Effector memory CD4-positive, alpha-beta T cell (primary cell): ENCODE measurements at places on chromosomes 4 and X.

DNA sequence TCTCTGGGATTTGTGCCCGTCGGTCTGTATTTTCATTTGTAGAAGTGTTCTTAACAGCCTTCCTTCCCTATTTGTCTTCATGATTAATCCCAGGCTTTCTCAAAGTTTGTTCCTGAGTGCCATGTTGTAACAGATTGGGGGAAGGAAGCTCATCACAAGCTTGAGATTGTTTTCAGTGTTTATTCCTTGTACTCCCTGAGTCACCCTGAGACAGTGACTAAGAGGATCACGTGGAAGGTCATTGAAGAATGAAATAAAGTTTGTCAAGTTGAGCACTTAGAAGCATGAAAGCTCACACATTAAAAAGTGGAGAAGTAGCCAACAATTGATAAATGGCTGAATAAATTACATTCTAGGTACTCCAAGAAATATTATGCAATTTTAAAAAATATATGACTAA, 153.5 kb upstream of the FAM241A start:
- DNase-seq: no peak

GRCh38 chr4:76322236-76322635, 15.7 kb downstream of the STBD1 start:
- no peak for DNase-seq

DNA sequence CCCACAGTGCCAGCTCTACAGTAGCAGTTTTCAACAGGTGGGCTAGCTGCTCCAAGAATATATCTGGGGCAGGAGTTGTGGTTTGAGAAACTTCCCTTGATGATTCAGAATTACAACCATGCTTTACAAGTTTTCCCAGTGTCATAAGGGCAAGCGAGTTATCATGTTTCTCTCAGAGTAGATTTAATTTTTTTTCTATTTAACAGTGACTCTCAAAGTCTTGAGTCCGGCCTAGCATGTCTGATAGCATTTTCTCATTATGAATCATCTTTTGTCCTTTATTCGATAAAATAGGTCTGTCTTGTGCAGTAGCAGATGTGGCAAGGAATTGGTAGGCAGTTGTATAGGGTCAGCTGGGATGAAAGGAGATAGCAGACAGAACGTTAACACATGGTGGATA, 62.2 kb upstream of the SPANXD start:
- no peak for DNase-seq

GRCh38 chr4:150784305-150784704, 202.4 kb downstream of the MAB21L2 start:
- no peak for DNase-seq

GRCh38 chr4:112284166-112284565, 1.5 kb downstream of the TIFA start:
- no peak for DNase-seq

DNA sequence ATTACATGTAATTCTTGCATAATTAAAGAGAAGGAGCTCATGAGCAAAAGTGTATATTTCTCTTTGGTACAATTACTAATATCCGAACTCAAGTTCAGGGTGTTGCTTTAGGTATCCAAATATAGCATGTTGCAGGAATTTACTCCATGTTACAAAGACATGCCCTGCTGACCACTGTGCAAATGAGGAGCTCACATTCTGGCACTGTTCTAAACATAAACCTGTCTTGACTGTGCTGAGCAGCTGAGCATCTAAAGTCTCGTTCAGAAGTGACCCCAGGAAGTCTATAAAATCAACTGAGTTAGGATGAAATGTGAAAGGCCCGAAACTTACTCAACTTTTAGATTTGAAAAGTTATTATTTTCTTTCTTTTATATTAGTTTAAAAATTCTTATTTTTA, 124.3 kb downstream of the STIM2 start:
- DNase-seq: no peak

- DNase-seq: no peak
Measured at GRCh38 chr4:17662694-17663093, 48.3 kb downstream of the MED28 start.

GRCh38 chr4:105755375-105755774, 46.8 kb downstream of the GSTCD start:
- DNase-seq: no peak

DNA sequence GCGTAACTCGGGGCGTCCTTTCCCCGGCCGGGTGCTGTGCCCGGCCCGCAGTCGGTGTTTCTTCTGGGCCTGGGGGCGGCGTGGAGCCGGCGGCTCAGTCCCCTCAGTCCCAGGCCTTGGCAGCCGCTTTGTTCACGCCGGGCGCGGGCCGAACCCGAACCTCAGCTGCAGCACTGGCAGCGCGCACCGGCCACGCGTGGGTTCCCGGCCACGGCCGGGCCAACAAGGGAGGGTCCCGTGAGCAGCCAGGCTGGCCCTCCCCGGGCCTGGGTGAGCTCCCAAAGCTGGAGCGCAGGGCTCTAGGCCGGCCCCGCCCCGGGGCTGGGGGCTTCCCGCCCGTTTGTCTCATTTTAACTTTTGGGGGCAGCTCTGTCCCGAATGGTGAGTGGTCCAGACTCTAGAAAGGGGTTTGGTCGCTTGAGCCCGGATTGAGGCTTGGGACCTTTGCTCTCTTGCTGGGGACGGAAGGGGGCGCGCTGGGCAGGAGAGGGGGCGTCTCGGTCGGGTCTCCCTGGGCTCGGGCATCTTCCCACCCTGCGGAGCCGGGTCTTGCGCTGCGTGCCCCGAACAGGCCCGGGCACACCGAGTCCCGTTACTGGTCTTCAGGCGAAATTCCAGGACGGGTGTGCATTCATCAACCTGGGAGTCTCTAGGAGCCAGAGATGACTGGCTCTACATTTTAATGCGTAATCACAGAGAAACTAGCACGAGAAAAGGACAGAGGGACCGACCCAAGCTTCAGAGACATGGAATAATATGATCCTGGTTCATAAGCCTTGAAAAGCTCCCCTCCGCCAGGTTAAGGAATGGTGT, 177.1 kb downstream of the CBR4 start:
- DNase-seq: no peak

DNA sequence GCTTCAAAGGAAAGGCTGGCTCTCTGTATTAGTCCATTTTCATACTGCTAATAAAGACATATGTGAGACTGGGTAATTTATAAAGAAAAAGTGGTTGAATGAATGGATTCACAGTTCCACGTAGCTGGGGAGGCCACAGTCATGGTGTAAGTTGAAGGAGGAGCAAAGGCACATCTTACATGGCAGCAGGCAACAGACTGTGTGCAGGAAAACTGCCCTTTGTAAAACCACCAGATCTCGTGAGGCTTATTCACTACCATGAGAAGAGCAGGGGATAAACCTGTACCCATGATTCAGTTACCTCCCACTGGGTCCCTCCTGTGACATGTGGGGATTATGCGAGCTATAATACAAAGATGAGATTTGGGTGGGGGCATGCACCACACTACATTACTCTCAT, 1486.6 kb downstream of the PCDH7 start:
- DNase-seq: no peak
